Activated T-cell treated with anti-CD3 and anti-CD28 coated beads for 4 hours (primary cell): ENCODE measurements at places on chromosomes 2 and 18.

DNA sequence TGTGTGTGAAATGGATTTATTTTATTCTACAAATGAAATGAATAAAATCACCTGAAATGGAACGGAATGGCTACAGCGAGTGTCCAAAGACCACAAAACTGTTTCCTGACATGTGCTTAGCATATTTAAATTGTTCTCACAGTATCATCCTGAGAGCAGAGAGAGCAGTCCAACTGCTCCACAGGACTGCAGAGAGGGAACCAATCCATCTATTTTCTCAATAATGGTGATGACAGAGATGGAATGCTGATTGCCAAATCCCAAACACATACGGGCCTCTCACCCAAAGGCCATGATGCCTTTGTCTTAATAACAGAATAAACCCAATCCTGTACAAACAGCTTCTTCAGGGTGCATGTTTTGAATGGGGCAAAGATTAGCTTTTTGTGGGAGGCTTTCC, 41.1 kb downstream of the STAT1 start:
- no peak for DNase-seq

- DNase-seq, result no peak
Observed at GRCh38 chr2:85756822-85757435, 3.1 kb downstream of the ATOH8 start.

- no peak for DNase-seq
Observed at GRCh38 chr2:102025016-102025501, 33.3 kb downstream of the IL1R2 start.

DNA sequence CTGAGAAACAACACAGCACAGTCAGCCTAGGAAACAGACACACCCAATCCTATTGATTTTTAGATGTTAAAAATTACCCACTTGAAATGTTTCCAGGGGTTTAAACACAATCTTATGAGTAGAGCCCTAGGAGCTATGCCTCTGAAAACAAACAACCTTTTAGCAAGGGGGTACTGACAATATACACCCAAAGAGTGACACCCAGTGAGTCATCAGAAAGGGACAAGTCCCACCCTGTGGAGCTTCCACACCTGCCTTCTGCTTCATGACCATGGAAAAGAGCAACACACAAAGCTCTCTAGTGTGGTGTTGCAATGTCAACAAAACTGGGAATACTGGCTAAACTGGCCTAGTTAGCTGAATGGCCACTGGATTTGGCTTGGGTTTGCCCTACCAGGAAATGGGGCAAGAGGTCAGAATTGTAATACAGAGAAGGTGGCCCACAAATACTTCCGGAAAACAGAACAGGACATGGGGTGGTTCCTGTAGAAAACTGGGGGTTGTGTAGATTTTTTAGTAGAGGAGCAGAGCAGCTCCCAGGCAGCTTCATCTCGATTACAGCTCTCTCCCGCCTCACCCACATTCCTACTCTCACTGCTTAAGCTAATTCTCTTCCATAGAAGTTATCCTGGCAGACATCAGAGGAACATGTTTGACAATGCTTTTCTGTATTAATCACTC, 98.2 kb downstream of the GAREM1 start:
- no peak for DNase-seq

GRCh38 chr2:15127876-15128275, 433.3 kb downstream of the NBAS start:
- no peak for DNase-seq

DNA sequence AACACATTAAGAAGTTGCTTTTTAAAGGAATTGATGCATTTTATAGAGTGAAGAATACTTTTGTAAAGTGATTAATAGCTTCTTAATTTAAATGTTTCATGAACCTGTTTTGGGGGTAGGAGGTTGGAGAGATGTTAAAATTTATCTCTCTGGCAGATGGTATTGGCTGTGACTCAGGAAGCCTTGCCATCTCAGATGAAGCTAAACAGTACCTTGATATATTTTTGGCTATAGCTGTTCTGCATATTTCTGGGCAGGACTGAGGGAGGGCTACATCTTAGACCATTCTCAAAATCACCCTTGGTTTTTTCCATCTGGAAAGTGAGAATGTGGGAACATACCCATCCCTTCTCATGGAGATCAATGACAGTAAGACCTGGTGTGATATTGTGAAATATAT, 13.4 kb downstream of the CAPN14 start:
- no peak for DNase-seq

- no peak for DNase-seq
Observed at GRCh38 chr18:46478796-46479195, 178.2 kb downstream of the LOXHD1 start.

DNA sequence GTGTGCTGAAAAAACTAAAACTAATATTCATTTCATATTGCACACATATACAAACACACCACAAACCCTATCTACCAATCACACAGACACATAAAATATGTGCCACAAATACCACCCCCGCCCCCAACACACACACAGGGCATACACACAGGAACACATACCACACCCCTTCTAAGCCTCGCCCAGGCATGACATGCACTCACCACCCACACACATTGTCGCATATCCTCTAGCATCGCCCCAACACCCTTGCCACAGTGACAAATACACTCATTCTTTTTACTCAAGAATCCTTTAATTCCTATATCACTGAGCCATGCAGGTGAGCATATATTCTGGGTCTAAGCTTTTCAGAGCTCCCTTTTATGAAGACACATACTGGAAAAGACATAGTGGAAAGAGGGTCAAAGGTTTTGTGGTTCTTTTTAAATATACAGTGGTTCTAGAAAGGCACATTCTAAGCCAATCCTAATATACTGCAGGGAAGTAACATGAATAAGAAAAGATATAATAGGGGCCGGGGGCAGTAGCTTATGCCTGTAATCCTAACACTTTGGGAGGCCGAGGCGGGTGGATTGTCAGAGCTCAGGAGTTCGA, 24.5 kb upstream of the LCLAT1 start:
- DNase-seq, result peak; percentile 83

DNA sequence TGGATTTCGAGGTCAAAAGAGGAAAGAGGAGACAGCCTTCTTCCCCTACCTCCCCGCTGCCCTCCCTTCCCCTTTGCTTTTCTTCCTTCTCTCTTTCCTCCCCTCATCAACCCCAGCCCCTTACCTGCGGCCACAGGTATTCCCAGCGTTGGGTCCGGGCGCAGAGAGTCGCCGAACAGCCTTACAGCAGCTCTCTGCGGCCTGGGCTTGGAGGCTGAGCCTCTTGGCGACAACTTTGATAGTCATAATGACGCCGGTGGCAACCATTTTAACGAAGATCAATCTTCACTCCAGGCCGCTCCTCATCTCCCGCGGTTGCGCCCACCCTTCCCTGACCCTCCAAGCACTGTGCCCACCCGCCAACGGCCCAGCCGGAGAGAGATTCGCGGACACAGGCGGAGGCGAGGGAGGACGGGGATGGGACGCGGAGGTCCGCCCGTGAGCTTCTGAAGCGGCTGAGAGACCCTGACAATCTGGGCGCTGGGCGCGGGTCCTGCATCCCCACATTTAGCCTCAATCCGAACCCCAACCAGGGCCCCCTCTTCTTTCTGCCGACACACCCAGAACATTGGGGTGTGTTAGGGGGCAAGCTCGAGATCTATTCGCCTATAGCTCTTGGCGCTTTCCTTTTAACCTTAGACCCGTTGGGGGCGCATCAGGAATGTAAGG, 1.5 kb upstream of the EVX2 start:
- DNase-seq, result no peak

GRCh38 chr2:63699549-63699839, 110.7 kb downstream of the MDH1 start:
- DNase-seq, result no peak

DNA sequence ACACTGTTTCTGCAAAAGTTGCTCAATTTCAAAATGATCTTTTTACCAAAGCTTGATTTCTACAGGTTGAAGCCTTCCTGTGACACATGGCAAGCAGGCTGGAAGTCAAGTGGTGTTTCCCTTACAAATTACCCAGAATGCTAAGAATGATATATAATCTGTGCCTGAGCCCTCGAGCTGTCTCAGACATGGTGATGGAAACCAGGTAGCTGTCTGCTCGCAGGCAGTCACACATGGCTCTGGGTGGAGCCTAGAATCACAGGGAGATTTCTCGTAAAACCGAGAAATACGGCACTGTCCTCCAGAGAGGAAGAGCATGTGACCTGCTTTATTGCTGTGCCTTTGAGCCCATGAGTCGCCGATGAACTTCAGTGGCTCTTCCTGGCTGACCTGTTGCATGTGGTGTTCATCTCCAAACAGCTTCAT, 392.9 kb downstream of the ZNF521 start:
- no peak for DNase-seq

GRCh38 chr2:197954328-197954727, 149.9 kb downstream of the PLCL1 start:
- no peak for DNase-seq

DNA sequence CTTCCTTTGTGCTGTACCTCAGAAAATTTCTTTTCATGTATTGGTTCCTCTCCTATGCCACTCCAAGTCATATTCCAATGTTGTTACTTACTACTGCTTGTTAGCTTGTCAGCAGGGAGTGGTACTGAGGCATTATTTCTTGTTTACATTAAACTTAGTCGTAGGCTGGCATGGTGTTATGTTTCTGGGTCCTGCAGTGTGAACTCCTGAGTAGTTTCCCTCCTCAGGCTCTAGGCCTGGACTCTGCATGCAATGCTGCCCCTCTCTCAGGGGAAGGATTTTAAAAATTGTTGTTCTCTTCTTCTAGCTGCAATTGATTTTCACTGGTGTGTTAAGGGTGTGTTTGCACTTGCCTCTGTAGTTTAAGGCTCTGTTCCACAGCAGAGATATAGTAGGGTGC, 671.6 kb downstream of the PLCL1 start:
- no peak for DNase-seq

- DNase-seq, result no peak
Observed at GRCh38 chr18:62210138-62210537, 23.1 kb downstream of the RELCH start.

- DNase-seq, result no peak
Observed at GRCh38 chr2:133581010-133581760, 12.9 kb upstream of the NCKAP5 start.

DNA sequence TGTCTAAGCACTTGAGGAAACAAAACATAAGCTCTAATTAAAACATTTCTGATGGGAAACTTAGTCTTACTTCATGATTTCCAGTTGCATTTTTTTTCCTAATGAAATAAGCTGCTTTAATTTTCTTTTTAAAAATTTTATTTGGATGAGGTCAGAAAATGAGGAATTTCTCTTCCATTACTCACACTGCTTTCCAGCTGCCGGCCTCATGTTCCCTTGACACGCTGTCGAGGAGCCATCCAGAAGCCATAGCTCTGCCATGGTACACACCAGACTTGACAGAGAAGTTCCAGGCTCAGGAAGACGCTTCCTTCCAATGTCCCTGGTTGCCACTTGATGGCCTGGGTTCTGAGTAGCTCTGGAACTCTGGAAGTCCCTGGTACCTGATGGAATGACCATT, 12.1 kb upstream of the MAPRE2 start:
- no peak for DNase-seq

DNA sequence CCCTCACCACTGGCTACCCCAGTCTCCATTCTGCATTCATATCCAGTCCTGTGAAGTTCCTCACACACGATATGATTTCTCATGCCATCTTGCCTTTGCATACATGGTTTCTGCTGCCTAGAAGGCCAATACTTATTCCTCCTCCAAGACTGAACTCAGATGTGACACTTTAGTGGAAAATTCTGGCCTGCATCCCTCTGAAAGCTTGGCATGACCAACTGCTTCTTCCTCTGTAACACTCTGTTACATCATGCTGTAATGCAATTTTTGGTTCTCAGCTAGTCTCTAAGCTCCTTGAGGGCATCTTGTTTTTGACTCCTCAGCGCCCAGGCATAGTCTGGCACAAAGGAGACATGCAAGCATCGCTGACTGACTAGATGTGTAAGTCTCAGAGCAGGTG, 12.6 kb downstream of the FAM161A start:
- no peak for DNase-seq

DNA sequence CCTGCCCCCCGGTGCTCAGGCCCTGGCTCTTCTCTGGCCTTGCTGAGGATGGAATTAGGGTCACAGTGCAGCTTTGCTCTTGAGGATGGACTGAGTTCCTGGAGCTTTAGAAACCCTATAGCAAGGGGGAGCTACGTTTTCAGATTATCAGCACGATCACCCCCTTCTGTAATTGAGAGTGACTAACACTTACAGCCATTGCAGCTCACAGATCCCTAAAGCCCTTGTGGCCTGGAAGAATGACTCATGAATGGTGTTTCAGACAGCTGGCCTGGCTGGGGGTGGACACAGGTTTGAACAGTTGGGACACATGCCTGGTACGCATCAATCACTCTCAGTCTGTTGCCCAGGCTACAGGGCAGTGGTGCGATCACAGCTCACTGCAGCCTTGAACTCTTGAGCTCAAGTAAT, 79.7 kb upstream of the IGFBP5 start:
- DNase-seq, result no peak

DNA sequence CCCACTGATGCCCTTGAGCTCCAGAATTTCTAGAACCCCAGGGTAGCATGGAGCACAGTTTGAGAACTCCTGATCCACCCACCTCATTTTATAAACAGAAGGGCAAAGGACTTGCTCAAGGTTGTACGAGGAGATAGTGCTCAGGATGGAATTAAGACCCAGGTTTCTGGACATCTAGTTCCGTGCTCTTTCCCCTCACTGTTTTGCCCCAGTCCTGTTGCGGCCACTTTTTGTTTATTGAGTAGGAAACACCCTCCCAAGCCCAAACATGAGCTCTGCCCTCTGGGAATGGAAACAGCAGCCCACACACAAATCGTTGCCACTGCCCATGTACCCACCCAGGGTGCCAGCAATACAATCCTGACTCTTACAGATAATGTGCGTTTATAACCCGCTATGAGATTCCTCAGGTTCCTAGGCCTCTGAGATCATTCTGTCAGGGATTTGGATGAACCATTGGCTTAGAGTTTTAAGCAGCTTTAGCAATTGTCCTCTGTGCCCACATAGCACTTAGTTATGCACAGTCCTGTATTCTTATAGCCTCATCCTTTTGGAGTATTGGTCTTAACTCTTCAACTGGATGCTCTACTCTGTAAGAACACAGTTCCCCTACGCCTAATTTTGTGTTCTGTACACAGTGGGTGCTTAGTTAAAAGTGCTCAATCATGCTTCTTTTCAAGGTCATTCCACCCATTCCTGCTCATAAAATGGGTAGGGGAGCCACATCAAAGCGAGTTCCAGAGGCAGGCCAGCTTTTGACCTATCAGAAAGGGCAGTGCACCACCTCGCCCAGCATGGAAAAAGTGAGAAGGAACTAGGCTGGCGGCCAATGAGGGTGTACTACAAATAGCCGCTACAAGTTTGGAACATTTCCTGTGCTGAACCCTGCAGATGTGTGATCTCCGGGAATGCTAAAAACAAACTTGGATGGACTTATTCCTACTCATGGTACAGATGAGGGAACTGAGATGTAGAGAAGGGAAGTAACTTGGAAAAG, 60.3 kb upstream of the IGFBP2 start:
- no peak for DNase-seq

GRCh38 chr18:62420151-62420512, 95.0 kb downstream of the TNFRSF11A start:
- DNase-seq, result peak; percentile 11

DNA sequence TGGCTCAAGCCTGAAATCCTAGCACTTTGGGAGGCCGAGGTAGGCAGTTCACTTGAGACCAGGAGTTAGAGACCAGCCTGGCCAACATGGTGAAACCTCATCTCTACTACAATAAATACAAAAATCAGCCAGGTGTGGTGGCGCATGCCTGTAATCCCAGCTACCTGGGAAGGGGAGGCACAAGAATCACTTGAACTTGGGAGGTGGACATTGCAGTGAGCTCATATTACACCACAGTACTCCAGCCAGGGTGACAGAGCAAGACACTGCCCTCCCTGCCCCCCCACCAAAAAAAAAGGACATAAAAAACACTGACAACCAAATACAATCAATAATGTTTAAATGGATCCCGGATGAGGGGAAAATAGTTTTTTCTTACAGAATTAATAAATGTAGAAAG, 7.8 kb downstream of the TIA1 start:
- DNase-seq, result no peak
